ENCODE measurements at places on chromosomes 6 and 20.
A peak's percentile ranks its signal among the peaks of the same experiment; 100 is the strongest.

DNA sequence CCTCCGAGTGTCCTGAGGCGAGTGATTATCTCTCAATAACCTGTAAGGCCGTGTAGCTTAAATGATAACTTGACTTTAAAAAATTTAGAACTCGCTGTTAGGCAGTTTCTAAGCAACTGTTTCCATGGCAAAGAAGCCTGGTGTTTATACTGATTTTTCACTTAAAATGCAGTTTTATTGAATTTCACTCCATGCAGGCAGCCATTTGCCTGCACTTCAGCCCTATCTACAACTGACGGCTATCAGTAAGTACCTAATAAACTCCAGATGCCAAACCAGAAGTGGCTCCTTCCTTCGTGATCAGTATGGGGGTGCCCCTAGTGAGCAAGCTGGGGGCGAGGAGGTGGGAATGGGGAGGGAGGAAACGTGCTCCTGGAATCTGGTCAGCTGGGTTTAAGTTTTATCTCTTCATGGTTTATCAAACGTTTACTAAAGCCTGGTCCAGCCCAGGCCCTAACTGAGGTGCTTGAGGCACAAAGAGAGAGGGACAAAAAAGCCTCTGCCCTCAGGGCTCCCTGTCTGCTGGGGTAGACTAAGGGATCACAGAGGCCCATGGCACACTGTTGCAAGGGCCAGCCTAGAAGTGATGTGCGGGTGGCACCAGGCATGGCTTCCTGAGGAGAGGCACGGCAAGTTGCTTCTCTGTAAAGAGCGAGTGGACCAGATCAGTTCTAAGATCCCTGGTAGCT lies 45.5 kb downstream of the TTI1 start:
- no peak for DNase-seq

DNA sequence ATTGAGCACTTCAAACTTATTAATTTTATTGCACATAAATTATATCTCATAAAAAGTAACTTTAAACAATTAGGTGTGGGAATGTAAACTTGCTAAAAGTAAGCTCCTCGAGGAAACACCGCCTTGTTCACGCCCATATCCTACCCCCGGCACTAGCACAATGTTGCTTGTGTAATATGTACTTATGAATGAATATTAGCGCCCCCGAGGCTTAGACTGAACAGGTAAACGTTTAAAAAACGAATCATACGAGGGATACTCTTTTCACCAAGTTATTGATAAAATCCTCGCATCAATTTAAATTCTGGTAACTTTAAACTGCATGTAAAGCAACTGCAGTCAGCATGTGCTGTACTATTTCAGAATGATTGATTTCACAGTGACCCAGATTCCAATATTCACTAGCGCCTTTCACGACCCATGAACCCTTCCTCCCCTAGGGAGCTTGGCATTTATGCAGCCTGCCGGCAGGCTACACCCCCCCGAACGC lies 637 bp downstream of the TFB1M start:
- DNase-seq: no peak

DNA sequence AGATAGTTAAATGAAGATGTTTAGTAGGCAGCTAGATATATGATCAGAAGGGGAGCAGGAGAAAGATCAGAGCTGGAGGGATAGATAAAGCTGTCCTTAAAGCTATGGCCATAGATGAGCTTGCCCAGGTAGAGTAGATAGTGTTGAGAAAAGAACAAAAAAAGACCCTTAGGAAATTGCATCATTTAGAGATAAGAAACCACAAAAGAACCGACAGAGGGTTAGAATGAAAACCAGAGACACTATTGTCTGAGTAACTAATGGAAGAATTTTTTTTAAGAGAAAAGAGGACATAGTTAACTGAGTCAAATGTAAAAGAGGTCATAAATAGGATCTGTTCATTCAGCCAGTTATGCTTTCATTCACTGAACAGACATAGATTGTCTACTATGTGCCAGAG lies 101.8 kb downstream of the TNFAIP3 start:
- no peak for DNase-seq

GRCh38 chr6:83436674-83437073 lies 5.8 kb upstream of the ME1 start:
- DNase-seq: no peak

GRCh38 chr6:91141346-91141745 lies 554.5 kb upstream of the MAP3K7 start:
- DNase-seq: no peak

- DNase-seq: peak; percentile 16
Observed at GRCh38 chr6:130872250-130873095, 45.3 kb downstream of the SMLR1 start.

DNA sequence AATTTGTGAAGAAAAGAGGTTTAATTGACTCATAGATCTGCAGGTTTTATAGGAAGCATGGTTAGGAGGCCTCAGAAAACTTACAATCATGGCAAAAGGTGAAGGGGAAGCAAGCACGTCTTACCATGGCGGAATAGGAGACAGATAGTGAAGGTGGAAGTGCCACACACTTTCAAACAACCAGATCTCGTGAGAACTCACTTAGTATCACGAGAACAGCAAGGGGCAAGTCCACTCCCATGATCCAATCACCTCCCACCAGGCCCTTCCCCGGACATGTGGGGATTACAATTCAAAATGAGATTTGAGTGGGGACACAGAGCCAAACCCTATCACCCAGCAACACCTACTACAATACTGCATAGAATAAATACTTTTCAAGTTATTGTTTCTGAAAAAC lies 7.3 kb upstream of the HEBP2 start:
- DNase-seq: no peak

DNA sequence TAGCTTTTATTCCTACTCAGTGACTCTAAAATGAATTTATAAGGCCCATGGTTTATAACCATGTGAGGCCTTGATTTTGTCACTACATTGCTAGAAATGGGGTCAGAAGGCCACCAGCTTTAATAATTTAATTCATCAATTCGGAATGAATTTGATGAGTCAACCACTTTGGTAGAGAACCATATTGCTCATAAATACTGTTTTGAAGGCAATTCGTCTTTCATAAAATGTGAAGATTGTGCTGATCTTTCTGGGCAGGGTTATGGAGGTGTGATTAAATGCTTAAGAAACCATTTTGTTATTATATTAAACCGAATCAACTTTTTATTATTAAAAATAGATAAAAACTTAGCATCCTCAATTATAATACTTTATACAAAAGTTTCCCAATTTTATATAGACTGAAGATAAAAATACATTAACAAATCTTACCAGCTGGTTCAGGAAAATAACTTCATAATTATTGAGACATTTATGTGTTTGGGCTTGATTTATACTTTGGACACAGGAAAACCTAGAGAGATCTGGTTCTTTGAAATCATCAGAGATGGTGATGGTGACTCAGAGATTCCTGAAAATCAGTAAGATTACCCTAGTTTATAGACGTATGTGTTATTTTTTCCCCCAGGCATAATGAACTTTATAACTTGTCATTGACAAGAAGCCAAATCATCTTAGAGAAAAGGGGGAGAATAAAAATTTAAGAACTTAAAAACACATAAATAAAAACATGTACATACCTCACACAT lies 10.6 kb downstream of the HCRTR2 start:
- no peak for DNase-seq

DNA sequence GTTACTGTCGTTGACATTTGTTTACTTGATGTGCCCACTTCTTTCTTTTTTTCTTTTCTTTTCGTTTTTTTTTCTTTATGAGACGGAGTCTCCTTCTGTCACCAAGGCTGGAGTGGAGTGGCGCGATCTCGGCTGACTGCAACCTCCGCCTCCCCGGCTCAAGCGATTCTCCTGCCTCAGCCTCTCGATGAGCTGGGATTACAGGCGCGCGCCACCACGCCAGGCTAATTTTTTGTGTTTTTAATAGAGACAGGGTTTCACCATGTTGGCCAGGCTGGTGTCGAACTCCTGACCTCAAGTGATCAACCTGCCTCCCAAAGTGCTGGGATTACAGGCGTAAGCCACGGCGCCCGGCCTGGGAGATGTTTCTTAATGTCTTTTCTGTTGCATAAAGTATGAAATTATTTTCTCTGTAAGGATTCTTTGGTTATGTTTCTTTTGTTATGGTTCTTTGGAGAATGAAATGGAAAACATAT lies 33.3 kb upstream of the PRSS16 start:
- no peak for DNase-seq

DNA sequence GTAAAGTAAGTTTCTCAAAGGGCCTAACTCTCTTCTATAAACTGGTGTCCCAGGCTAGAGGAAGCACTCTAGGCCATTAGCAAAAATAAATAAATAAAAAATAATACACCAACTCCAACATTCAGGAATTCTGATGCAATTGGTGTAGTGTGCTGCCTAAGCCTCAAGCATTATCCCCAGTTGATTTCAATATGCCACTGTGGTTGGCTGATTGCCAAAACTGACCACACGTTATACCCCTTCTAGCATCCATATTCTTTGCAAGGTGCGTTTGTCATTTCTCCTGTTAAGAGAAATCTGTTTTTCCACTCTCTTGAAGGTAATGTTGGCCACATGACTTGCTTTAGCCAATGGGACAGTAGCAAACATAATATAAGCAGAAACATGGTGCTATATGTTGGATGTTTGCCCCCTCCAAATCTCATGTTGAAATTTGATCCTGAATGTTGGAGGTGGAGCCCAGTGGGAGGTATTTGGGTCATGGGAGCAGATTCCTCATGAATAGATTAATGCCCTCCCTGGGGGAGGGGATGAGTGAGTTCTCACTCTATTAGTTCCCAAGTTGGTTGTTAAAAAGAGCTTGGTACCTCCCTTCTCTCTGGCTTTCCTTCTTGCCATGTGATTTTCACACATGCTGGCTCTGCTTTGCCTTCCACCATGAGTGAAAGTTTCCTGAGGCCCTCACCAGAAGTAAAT lies 71.9 kb upstream of the PLCB4 start:
- DNase-seq: no peak

GRCh38 chr20:11982289-11982954 lies 64.7 kb downstream of the BTBD3 start:
- DNase-seq: no peak
